ENCODE measurements at places on chromosomes 6 and 20.

- DNase-seq = no peak
Observed at GRCh38 chr20:30168800-30169138, 1088.7 kb upstream of the DEFB115 start.

DNA sequence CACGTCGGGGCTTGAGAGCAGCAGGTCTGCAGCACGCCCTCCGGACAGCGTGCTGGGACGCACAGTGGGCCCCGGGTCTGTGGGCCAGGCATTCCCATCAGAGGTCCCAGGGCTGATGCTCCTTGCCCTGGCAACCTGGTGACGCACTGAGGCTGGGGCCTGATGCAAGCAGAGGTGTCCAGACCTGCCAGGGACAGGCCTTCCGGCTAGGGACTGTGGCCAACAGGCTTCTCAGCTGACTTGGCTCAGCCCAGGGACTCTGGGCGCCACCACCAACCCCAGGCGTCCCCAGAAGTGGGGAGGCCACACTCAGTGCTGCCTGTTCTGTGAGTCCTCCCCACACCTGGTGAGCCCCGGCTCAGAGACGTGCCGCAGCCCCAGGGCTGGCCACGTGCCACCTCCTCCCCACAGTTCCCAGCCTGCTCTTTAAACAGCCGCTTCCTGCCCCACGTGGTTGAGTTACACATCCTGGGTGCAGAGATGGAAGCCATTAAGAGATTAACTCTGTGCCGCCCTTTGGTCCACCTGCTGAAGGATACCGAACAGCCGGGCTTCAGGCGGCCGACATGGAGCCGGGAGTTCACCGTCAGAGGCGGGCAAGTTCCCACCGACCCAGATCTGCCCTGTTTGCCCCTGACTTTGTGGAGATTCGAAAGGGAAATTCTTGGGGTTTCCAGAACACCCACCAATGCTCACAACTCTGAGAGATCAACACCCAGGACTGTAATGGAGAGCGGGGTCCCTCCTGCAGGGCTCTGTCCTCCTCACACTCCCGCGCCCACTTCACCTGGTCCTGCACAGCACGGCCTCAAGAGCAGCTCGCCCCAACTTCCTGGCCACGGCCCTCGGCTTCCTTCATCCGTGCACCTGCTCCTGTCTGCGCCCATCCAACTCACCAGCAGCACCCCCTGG is 37.6 kb upstream of the ZBP1 start:
- no peak for DNase-seq

DNA sequence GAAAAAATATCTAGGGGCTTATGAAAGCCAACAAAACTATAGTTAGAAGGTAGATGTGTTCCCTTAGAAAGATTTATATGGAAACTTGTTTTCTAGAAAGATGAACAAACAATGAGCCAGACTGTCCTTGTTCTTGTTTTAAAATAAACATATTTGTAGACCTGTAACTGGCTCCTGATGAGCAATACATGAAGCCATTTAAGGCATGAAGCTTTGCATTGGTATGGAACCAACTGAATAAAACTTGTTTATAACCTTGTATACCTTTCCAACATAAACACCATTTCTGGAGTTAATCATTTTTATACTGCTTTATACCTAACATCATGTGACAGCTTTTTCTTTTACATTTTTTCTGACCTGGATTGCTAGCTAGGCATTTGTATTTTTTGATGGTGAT is 247.8 kb downstream of the PRL start:
- no peak for DNase-seq

DNA sequence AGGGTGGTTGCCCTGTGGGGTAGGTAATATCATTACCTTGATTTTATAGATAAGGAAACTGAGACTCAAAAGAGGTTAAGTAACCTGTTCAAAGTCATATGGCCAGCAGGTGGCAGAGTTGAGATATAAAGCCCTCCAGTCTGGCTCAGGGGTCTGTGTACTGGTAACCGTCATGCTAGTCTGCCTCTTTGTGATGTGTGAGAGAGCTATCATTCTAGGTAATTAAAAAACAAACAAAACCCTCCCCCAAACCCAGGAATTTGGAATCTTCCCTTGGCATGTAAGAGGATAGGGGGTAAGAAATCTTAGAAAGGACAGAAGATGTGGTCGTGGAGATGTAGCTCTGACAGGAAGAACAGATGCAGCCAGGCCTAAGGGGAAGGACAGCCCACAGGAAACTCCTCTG is 206.0 kb downstream of the CDC5L start:
- peak; percentile 25 for DNase-seq

Data from NCI-H446 treated with DMSO at 0.1 percent for 48 hours (cell line).